Activated T-helper 2 cell treated with anti-CD3 and anti-CD28 coated beads, Interferon-gamma antibody, Interleukin-2, Interleukin-4, amounts not matched to agents 10 μg/mL and 5 μg/mL and 100 μg/mL, durations not matched to agents 14 hours and 24 hours and 36 hours (primary cell): ENCODE measurements at places on chromosomes 16 and 17. TPM values are rescaled to one million over a fixed set of nuclear protein-coding genes. Genes with fewer than 3 reads are reported as not detected.

- no peaks in the 10 kb centered on the region for H3K27me3 ChIP-seq
- no peak overlapping the region for H3K4me3 ChIP-seq
- no peak overlapping the region for H3K27ac ChIP-seq
Measured at GRCh38 chr16:75805946-75806345, 79.7 kb upstream of the CPHXL start.

GRCh38 chr17:17122781-17123483 is 80.7 kb downstream of the MPRIP start:
- no peaks in the 10 kb centered on the region for H3K36me3 ChIP-seq
- H3K4me1 ChIP-seq, result peaks cover 45% of the 10 kb centered on the region
- no peak overlapping the region for H3K4me3 ChIP-seq
- H3K27me3 ChIP-seq, result no peaks in the 10 kb centered on the region
- no peak for DNase-seq
- H3K27ac ChIP-seq, result no peak overlapping the region

UNC13D gene
- total RNA-seq, result 165 and 175 TPM in 2 replicates

DNA sequence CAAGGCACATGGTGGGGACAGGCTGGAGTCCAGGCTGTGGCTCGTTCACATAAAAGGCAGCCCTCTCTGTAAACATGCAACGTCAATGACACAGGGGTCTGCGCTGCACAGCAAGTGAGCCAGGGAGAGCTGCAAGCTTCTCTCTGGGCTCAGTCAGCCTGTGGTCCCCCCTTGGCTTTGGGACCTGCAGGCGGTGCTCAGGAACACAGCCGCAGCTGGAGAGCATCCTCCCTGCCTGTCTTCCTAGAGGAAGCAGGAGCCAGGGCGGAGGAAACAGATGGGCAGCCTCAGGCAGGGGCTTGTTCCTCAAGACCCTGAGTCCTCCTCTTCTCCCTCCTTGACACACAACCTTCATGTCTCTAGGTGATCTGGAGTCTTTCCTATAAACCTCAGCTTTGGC is 228.0 kb downstream of the C16orf78 start:
- no peak overlapping the region for H3K4me3 ChIP-seq
- H3K27ac ChIP-seq, result no peak overlapping the region
- no peaks in the 10 kb centered on the region for H3K27me3 ChIP-seq
- H3K36me3 ChIP-seq, result no peaks in the 10 kb centered on the region
- H3K4me1 ChIP-seq, result no peaks in the 10 kb centered on the region

- no peak overlapping the region for H3K27ac ChIP-seq
- H3K4me3 ChIP-seq, result peak overlapping the region; percentile 78
- DNase-seq, result peak; percentile 28
- peaks cover 25% of the 10 kb centered on the region for H3K27me3 ChIP-seq
Measured at GRCh38 chr16:57092786-57093411, 516 bp downstream of the CPNE2 start.

DNA sequence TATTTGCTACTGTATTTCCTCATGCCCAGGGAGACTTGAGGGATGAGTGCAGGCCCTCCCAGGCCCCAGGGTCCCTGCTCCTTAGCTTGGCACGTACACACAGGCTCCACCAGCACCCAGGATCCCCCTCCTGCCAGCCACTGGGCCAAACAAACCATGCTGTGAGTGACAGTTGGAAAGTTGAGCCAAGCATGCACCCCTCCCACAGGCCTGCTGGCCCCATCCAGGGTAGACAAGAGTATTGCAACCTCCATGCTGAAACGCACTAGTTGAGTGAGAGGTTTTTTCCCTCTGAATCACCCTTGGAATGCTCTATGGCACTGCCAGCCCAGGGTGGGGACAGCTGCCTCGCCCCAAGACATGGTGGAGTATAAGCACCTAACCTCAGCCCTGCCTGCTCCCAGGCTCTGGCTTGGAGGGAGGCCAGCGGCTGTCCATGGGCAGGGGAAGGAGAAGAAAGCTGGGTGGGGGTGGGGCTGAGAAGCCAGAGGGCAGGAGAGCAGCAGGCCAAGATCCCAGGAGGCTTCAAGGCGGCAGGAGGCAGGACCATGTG is 49.6 kb downstream of the PITPNM3 start:
- no peak for DNase-seq
- no peak overlapping the region for H3K4me3 ChIP-seq
- H3K27ac ChIP-seq, result no peak overlapping the region
- no peaks in the 10 kb centered on the region for H3K4me1 ChIP-seq

DNA sequence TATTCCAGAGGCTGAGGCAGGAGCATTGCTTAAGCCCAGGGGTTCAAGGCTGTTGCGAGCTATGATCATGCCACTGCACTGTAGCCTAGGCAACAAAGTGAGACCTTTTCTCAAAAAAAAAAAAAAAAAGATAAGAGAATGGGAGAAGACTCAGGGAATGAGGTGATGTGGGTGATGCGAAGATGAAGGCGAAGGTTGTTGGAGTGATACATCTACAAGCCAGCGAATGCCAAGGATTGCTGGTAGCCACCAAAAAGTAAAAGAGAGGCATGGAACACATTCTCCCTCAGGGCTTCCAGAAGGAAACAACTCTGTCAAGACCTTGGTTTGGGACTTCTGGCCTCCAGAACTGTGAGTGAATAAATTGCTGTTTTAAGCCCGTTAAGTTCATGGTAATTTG is 26.0 kb upstream of the CNEP1R1 start:
- H3K27me3 ChIP-seq, result peaks cover 22% of the 10 kb centered on the region
- no peak overlapping the region for H3K4me3 ChIP-seq
- H3K27ac ChIP-seq, result no peak overlapping the region
- no peaks in the 10 kb centered on the region for H3K36me3 ChIP-seq
- no peaks in the 10 kb centered on the region for H3K4me1 ChIP-seq
- DNase-seq, result no peak

SLC6A2 gene
- total RNA-seq, result not detected in 2 replicates

DNA sequence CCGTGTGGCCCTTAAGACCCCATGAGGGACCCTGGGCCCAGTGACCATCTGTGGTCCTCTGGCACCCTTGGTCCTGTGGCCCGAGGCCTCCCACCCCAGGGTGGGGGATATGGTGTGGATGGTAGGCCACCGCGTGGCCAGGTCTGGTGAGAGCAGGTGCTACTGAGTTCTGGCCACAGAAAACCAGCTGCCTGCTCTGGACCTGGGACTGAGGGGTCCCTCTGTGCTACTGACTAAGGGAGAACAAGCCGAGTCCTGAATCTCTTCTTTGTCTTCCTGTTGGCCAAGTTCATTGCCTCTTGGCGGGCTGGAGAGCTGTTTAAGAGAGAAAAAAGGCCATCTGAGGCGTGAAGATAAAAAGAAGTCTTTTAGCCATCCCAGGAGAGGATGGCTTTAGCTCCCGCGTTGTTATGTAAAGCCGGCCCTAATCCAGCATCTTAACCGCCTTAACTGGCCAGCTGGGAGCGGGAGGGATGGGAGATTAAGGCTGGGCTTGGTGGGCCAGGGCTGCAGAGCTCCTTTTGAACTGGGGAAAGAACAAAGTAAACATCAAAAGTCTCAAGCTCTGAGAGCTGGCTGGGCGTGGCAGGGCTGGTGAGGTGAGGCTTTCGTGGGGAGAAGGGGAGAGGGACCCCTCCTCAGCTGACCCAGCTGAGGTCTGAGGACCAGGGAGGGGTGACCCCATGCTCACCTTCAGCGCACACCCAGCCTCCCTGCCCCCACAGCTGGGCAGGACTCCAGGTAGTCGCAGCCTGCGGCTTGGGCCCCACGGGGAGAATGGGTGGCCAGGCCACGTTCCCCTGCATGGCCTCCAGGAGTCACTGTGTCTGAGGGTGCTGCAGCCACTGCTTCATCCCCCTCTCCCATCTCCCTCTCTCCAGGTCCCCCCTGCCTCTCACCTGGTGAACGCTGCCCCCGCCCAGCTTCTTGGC is 62.4 kb downstream of the NKD1 start:
- no peak overlapping the region for H3K4me3 ChIP-seq
- H3K36me3 ChIP-seq, result no peaks in the 10 kb centered on the region

DYNC1LI2 gene
- 54.6 and 62.7 TPM in 2 replicates for total RNA-seq

- H3K27ac ChIP-seq, result no peak overlapping the region
- no peak for DNase-seq
- no peaks in the 10 kb centered on the region for H3K4me1 ChIP-seq
- no peaks in the 10 kb centered on the region for H3K36me3 ChIP-seq
Measured at GRCh38 chr16:55021595-55022475, 91.2 kb downstream of the IRX5 start.

DNA sequence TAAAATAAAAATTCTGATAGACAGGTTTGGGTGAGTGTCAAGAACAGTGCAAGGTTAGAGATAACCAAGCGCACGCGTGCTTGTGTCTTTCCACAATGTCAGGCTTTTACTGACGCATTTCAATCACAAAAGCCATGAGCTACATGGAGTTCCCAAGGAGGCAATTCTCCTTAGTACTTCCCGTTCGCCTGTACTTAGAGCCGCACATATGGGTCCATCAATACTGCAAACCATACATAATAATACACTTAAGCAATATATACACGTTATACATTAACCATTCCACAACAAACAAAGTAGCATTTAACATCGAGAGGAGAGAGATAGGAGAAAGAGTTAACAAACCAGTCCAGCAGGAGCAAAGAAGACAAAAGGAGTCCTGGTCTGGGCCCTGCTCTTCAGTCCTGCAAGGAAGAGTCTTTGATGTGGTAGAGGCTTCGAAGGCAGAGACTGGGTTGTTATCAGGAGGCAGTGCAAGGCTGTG is 11.9 kb upstream of the GPRC5C start:
- peaks cover 5% of the 10 kb centered on the region for H3K27me3 ChIP-seq
- no peak overlapping the region for H3K27ac ChIP-seq
- no peaks in the 10 kb centered on the region for H3K36me3 ChIP-seq
- peaks cover 4% of the 10 kb centered on the region for H3K4me1 ChIP-seq
- no peak for DNase-seq

DNA sequence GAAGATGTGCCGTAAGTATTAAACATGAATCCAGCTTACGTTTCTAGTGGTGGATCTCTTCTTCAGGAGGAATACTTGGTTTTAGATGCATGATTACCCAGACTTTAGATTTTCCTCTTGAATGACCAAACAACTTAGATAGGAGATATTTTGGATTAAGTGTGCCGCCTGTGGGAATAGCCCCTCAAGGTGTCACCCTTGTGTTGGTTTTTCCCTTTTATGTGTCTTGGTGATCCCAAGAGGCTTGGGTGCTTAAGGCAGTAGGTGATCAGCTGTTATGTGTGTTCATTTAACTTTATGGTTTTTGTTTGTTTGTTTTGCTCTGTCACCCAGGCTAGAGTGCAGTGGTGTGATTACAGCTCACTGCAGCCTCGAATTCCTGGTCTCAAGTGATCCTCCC is 115.1 kb downstream of the PPM1E start:
- H3K27me3 ChIP-seq, result peaks cover 20% of the 10 kb centered on the region
- H3K27ac ChIP-seq, result no peak overlapping the region
- no peak overlapping the region for H3K4me3 ChIP-seq
- no peaks in the 10 kb centered on the region for H3K36me3 ChIP-seq

GRCh38 chr17:34356194-34356593 is at the start of gene CCL13:
TSS of gene CCL13 (plus strand) at chr17:34356480. CDS start at chr17:34356527, 47 bp downstream.
- no peak for DNase-seq
- H3K27me3 ChIP-seq, result peaks cover 45% of the 10 kb centered on the region
- H3K27ac ChIP-seq, result no peak within 1 kb of the TSS
- no peak within 1 kb of the TSS for H3K4me3 ChIP-seq
- peaks cover 4% of the 10 kb centered on the region for H3K36me3 ChIP-seq

DNA sequence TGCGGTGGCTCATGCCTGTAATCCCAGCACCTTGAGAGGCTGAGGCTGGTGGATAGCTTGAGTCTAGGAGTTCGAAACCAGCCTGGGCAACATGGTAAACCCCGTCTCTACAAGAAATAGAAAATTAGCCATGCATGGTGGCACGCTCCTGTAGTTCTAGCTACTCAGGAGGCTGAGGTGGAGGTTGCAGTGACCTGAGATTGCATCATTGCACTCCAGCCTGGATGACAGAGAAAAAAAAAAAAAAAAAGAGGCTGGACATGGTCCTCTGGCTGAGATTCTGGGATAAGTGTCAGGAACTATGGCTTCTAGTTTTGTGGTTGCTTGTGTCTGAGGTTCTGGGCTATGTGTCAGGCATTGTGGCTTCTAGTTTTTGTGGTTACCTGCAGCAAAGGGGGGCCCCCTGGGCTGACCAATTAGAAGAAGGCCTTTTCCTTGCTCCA is 7.0 kb downstream of the KSR1 start:
- H3K27me3 ChIP-seq, result no peaks in the 10 kb centered on the region
- H3K4me3 ChIP-seq, result no peak overlapping the region
- DNase-seq, result no peak
- H3K36me3 ChIP-seq, result peaks cover 13% of the 10 kb centered on the region
- H3K27ac ChIP-seq, result no peak overlapping the region

FBXW10 gene
- total RNA-seq, result not detected in 2 replicates

GRCh38 chr16:58727028-58727781 is 6.9 kb downstream of the GOT2 start:
- DNase-seq, result no peak
- no peaks in the 10 kb centered on the region for H3K27me3 ChIP-seq
- peak overlapping the region; percentile 3 for H3K27ac ChIP-seq
- no peak overlapping the region for H3K4me3 ChIP-seq
- H3K4me1 ChIP-seq, result peaks cover 17% of the 10 kb centered on the region

DNA sequence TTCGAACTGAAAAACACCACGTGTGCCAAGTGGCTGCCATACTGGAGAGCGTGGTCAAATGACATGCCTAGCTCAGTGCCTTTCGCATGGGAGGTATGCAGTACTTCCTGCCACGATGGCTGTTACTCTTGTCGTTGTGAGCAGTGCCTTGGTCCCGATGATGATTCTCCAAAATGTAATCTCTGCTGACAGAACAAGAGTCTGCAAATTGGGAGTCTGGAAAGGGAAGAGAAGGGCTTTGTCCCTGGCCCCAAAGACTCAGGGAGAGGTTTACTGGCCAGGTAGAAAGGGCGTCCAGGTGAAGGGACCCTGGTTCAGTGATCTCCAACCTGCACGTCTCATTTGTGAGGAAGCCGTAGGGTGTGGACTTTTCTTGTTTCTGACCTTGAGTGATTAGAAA is 336.6 kb downstream of the WWOX start:
- H3K4me1 ChIP-seq, result no peaks in the 10 kb centered on the region
- no peak overlapping the region for H3K4me3 ChIP-seq
- H3K27ac ChIP-seq, result no peak overlapping the region
- no peaks in the 10 kb centered on the region for H3K36me3 ChIP-seq

DNA sequence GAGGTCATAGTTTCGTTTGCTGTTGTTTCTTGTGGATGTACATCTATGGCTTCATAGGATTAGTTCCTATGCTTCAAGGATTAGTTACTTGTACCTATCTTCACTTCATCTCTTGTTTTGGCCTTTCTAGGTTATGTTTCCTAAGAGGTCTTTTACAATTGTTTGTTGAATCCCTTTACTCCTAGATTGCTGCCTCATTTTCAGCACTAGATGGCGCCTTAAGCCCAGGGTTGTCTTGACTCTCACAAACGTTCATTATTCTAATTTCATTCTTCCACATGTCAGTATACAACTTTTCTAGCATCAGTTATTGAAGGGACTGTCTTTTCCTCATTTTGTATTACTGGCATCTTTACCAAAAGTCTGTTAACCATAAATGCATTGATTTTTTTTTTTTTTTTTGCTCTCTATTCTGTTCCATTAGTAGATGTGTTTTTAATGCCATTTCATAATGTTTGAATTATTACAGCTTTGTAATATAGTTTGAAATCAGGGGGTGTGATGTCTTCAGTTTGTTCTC is 45.0 kb upstream of the NACA2 start:
- H3K4me3 ChIP-seq, result no peak overlapping the region
- H3K27me3 ChIP-seq, result peaks cover 73% of the 10 kb centered on the region
- DNase-seq, result no peak
- no peak overlapping the region for H3K27ac ChIP-seq
- no peaks in the 10 kb centered on the region for H3K36me3 ChIP-seq

TNS4 gene
- total RNA-seq, result 8.7 and 9.0 TPM in 2 replicates

GRCh38 chr16:4686497-4687210 is 6.7 kb upstream of the NUDT16L1 start:
- DNase-seq, result no peak
- H3K4me1 ChIP-seq, result no peaks in the 10 kb centered on the region
- H3K27ac ChIP-seq, result no peak overlapping the region
- H3K4me3 ChIP-seq, result no peak overlapping the region
- H3K36me3 ChIP-seq, result peaks cover 31% of the 10 kb centered on the region
